Erythroblast (primary cell): ENCODE measurements at places on chromosomes 2 and 18.

- no peak for DNase-seq
Observed at GRCh38 chr2:231347638-231348037, 47.9 kb upstream of the B3GNT7 start.

DNA sequence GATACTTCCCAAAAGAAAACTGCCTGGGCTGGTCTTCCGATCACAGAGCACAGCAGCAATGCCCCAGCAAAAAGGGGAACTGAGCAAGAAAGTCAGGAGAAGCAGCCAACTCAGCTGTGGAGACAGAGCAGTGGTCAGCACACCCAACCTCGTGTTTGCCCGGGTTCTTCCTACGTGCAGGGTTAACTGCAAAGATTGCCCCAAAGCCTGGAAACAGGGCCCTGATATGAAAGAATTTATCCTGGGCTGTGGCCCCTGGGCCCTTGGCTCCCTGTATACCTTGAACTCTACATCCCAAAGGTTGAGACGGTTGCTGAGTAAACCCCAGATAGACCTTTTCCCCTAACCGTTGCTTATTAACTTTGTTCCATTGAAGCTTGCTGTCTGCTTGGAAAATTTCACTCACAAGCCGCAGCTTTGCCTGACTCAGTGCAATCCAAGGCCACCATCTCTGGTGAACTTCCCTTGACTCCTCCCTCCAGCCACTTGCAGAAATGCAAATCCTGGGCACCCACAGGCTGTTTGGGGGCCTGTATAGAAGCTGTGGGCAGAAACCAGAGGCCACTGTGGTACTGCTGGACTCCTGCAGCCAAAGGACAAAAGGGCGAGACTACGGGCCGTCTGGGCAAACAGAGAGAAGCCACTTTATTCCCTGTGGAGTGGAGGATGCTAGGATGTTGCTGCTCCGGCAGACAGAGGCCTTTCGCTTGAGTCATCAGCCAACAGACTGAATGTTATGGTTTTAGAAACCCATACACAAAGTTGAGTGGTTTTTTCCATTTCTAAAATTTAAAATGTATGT is 18.2 kb downstream of the NRP2 start:
- DNase-seq, result no peak

- no peak for DNase-seq
Observed at GRCh38 chr2:218746960-218747359, 35.0 kb upstream of the CYP27A1 start.

- peak; percentile 17 for DNase-seq
Observed at GRCh38 chr2:10392951-10393639, 55.0 kb downstream of the ODC1 start.
